ENCODE measurements at places on chromosomes 3 and 15. TPM values are rescaled to one million over a fixed set of nuclear protein-coding genes. Genes with fewer than 3 reads are reported as not detected.
A peak's percentile ranks its signal among the peaks of the same experiment; 100 is the strongest.

The EHD4 gene
- total RNA-seq, result 26.4 TPM

The LTF gene
- not detected for total RNA-seq

The EPHA6 gene
- not detected for total RNA-seq

The IL12A gene
- total RNA-seq, result 0.90 TPM

The DUOX2 gene
- not detected for total RNA-seq

The CPNE9 gene
- total RNA-seq, result not detected

The CHST13 gene
- total RNA-seq, result not detected

The ALDH1A2 gene
- not detected for total RNA-seq

DNA sequence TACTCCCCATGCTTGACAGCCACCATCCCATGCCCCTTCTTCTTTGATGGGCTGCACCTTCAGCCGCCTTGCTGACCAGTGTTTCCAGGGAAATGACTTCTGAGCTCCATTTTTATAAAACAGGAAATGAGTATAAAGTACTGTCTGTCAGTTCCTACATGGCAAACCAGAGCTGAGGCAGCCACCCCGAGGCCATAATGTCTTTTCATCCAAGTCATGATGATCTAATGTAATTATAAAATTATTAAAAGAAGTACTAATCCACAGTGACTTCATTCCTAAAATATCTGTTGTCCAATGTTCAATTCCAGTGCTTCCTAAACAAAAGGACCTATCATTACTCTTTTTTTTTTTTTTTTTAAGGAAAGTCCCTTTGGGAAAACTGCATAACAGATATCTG, 75.2 kb upstream of the HERC1 start:
- DNase-seq, result peak; percentile 43

- no peak for DNase-seq
These were observed 349.4 kb upstream of the TPRG1 start for GRCh38 chr3:188822411-188822810.

DNA sequence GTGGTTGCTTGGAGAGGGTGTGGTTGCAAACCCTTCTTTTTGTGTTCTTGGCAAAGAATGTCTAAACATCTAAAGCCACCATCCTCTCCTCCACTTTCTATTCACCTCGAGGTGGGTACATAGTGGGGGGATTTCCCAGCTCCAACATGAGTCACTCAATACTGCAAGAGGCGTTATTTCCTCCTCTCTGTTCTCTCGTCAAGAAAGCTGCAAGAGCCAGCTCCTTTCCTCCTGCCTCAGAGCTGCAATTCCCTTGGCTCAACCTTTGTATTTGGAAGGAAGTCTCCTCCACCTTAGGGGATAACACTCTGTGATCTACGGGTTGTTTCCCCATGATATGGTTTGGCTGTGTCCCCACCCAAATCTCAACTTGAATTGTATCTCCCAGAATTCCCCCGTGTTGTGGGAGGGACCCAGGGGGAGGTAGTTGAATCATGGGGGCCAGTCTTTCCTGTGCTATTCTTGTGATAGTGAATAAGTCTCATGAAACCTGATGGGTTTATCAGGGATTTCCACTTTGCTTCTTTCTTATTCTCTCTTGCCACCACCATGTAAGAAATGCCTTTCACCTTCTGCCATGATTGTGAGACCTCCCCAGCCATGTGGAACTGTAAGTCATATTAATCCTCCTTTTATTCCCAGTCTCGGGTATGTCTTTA, 138.4 kb downstream of the PLCL2 start:
- DNase-seq, result peak; percentile 12

- no peak for DNase-seq
These were observed 31.4 kb downstream of the ARIH2 start for GRCh38 chr3:48950051-48950450.

GRCh38 chr15:68484220-68484619, 52.3 kb upstream of the ITGA11 start:
- no peak for DNase-seq

- no peak for DNase-seq
These were observed 151.8 kb upstream of the HES1 start for GRCh38 chr3:193983846-193984818.

GRCh38 chr3:81749265-81749664, 12.2 kb downstream of the GBE1 start:
- DNase-seq, result peak; percentile 36

GRCh38 chr15:99438224-99438585, 127.6 kb upstream of the MEF2A start:
- no peak for DNase-seq

DNA sequence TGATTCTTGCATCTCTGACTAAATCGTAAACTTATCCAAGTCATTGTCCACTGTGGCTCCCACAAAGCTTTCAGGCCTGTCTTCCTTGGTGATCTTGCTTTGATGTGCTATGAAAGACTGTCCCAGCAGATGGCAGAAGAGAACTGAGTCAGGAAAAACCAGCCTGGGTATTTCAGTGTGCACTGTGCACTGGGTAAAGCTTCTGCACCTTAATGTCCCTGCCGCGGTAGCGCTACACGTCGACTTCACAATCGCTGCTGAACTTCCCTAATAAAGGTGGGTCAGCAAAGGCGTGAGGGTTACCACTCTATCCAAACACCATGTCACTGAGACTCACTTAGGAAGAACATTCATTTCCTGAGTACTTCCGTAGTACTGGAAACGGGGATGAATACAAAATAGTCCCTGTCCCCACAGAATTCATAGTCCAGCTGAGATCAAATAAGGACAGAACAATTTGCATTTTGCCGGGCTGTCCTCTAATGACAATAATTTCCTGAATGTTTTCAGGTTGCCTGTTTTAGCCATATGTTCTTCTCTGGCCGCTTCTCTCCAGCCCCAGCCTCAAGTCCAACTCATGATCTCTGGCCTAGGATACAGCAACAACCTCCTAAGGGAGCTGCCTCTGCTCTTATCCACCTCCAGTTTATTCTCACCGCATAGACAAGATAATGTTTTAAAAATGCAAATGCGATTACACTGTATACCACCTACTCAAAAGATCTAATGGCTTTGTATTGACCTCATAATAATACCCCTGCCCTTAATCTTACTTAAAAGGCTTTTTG, 83.6 kb upstream of the AKAP13 start:
- peak; percentile 81 for DNase-seq

DNA sequence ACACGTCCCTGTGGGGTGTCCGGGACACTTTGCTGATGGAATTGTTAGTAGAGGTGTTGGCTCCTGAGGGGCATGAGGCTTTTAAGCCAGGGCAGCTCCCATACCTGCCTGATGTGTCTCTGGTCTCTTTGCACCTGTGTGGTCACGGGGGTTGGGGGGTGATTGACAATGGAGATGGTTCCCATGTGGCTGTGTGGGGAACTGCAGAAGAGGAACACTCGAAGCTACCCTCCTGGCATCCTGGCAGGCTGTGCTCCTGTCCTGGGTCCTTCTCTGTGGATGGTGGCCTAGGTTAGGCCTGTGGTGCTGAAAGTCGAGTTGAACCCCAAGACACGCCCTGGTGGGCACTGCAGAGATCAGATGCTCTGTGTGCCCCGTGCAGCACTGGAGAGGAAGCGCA, 73.4 kb downstream of the HMCES start:
- DNase-seq, result no peak

GRCh38 chr3:99712291-99712954, 74.0 kb downstream of the COL8A1 start:
- no peak for DNase-seq

GRCh38 chr3:143078883-143079282, 40.7 kb upstream of the CHST2 start:
- DNase-seq, result peak; percentile 76

- no peak for DNase-seq
These were observed 17.6 kb downstream of the MTMR14 start for GRCh38 chr3:9666704-9667445.

- DNase-seq, result peak; percentile 12
These were observed 49.4 kb upstream of the SYNPR start for GRCh38 chr3:63228677-63229076.

DNA sequence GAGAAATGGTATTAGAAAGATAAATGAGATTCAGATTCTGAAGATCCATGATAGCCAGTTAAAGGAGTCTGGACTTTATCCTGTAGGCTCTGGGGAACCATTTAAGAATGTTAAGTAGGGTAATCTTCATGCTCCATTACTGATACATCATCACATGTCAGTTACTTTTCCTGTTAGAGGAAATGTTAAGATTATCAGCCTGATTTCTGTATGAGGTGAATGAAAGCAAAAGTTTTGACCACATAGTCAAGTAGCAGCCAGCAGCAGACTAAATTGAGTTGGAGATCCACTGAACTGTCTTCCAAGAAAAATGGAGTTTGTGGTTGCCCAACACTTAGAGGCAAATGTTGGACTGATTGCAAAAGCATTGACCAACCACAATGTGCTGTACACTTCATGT, 4.7 kb upstream of the COPB2 start:
- peak; percentile 4 for DNase-seq

DNA sequence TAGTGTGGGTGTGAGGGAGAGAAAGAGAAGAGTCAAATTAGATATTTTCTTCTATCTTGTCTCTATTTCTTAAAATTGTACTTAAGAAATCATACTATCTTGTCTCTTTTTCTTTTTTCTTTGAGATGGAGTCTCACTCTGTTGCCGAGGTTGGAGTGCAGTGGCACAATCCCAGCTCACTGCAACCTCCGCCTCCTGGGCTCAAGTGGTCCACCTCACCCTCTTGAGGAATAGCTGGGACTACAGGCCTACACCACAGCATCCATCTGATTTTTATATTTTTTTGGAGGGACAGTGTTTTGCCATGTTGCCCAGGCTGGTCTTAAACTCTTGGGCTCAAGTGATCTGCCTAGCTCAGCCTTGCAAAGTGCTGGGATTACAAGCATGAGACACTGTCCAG, 104.2 kb downstream of the MYO9A start:
- DNase-seq, result no peak

- DNase-seq, result no peak
These were observed 227.6 kb downstream of the MINAR1 start for GRCh38 chr15:79659691-79660090.

GRCh38 chr3:110925798-110926197, 145.8 kb upstream of the NECTIN3 start:
- no peak for DNase-seq

- no peak for DNase-seq
These were observed 62.5 kb downstream of the FOXP1 start for GRCh38 chr3:71521021-71521352.

DNA sequence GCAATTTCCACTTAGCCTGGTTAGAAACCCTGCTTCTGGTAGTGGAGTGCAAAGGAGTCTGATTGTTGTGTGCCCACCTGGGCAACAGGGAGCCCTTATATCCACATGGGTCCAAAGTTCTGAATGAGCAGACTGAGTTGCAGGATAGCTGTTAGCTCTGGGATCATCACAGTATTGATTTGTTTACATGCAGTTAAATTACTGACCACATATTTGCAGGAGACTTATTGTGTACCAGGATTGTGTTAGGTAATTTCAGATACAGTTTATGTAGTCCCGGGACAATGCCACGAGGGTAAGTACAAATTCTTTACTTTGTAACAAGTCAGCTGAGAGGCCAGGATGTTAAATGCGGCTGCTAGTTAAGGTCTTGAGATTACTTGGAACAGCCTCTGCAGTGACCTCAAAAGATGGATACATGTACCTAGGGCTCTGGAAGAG, 18.8 kb downstream of the ARHGEF26 start:
- DNase-seq, result no peak

DNA sequence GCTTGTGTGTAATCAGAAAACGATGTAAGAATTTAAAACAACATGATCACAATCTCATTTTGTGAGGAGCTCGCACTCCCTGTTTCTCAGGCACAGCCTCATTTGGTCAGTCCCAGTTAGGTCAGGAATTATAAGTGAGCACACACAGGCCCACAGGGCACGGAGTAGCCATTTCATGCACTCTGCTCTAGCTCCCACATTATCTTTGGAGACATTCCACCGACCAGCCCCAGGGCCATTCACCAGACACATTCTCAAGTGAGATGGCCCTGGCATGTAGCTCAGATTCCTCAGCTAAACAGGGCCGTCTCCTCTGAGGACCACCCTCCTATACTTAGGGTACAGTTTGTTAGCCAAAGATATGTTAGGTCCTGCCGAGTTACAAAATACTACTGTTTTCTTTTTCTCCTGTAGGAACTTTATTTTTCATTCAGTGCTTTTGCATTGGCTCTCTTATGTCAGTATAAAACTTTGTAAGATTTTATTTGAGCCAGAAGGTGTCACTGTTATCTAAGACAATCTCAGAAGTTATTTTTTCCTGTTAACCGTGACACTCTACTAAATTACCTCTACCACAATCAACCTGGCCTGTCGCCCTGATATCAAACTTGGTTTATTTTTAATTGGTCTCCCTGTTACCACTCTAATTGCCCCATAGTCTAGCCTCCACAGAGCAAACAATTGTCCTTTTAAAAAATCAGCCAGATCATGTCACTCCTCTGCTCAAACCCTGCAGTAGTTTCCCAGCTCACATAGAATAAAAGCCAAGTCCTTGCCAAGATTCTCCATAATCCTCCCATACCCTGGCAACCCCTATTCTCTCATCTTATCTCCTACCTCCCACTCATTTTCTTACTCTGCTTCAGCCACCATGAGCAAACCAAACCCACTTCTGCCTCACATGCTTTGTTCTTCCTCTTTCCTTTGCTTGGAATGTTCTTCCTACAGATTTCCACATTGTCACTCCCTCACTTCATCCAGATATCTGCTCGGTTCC, 105.7 kb downstream of the PPP2R3A start:
- peak; percentile 27 for DNase-seq

- DNase-seq, result no peak
These were observed 161.5 kb upstream of the PFN2 start for GRCh38 chr3:150132101-150132749.

DNA sequence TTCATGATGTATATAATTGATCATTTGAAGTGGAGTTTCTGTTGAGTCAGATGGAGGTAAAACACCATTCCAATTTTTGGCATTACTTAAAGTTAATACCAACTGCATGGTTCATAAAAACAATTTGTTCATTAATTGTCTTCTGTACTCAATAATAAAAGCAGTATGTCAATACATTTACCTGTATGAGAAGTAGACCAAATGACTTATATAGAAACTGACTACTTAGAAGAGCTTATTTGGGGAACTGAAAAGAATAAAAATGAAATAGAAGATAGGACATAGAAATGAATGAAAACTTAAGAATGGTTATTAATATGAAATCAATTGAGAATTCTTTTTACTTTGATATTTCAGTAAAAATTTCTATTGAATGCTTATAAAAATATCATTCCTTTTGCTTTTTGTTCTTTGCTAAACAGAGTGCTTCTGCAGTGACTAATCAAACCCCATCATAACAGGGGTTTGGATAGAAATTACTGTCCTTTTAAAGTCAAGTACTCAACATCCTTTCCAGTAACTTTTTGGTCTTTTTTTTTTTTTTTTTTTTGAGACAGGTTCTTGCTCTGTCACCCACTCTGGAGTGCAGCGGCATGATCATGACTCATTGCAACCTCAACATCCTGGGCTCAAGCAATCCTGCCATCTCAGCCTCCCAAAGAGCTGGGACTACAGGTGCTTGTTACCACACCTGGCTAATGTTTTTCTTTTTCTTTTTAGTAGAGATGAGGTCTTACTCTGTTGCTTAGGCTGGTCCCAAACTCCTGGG, 6.5 kb upstream of the CRYBG3 start:
- DNase-seq, result peak; percentile 33
